ENCODE measurements at places on chromosomes 5 and 9.

DNA sequence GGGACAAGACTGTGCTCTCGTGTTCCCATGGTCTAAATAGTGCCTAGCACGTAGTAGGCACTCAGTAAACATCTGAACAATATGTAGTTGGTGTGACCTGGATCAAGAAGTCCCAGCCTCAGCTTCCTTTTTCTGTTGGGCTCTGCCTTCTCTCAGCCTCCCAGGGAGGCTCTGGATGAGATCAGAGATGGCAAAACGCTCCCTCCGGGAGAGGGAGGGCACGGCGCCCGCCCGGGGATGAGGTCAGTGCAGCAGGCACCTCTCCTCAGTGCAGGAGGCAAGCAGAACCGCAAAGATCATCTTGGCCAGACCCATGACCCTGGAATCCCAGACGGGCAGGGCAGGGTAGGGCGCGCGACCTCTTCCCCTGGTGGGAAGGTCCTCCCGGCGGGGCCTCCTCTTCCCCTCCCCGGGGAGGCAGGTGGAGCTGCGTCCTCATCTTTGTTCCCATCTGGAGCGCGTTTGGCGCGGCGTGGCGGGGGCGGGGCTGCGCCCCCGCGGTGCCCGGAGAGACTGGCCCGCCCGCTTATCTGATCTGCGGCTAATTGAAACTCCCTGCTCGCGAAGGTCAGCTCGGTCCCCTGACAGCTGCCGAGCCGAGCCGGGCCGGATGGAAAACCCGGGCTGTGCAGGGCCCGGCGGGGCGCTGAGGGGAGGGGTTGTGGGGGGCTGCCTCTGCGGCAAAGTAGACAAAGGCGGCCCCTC, 60.9 kb downstream of the CXXC5 start:
- no peak for DNase-seq

DNA sequence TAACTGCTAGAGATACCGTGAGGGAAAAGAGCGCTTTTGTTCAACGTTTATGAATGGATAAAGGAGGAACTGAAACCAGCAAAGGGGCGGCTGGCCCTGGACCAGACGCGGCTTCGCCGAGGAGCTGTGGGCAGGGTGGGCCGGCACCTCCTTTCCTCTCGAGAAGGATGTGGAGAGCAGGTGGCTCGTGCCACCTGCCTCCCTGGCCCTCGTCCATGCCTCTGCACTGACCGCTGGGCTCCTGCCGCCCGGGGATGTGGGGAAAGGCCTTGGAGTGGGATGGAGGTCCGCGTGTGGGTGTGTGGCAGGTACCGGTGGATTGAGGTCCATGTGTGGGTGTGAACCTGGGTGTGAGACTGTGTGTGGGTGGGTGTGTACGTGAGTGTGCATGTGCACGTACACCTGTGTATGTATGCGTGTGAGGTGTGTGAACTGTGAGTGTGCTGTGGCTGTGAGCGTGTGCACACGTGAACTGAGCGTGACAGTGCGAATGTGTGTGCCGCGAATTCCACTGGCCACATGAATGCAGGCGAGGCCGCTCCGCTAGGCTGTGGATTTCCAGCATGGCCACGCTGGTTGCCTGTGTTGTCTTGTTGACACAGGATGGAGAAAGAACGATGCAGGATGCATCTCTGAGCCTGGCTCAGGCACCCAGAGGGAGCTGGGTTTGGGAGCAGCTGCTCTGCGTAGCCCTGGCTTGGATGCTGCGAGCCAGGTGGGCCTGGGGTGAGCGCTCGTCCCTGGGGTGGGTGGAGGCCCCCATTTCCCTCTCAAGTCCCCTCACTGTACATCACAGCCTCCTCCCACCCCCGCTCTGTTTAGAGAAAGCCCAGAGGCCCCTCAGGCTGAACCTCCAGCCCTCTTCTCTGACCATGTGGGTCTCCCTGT, 4.4 kb upstream of the CEP72 start:
- DNase-seq: no peak

- DNase-seq: no peak
Observed at GRCh38 chr5:68303754-68304420, 88.3 kb downstream of the PIK3R1 start.

DNA sequence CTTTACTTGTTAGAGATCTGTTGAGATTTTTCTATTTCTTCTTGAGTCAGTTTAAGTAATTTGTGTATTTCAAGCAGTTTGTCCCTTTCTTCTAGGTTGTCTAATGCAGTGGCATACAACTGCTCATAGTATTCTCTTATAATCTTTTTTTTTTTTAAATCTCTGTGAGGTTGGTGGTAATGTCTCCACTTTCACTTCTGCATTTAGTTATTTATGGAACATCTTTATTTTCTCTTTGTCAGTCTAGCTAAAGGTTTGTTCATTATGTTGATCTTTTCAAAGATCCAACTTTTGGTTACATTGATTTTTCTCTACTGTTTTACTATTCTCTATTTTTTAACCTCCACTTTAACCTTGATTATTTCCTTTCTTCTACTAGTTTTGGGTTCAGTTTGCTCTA, 13.8 kb downstream of the FOXE1 start:
- DNase-seq: no peak

DNA sequence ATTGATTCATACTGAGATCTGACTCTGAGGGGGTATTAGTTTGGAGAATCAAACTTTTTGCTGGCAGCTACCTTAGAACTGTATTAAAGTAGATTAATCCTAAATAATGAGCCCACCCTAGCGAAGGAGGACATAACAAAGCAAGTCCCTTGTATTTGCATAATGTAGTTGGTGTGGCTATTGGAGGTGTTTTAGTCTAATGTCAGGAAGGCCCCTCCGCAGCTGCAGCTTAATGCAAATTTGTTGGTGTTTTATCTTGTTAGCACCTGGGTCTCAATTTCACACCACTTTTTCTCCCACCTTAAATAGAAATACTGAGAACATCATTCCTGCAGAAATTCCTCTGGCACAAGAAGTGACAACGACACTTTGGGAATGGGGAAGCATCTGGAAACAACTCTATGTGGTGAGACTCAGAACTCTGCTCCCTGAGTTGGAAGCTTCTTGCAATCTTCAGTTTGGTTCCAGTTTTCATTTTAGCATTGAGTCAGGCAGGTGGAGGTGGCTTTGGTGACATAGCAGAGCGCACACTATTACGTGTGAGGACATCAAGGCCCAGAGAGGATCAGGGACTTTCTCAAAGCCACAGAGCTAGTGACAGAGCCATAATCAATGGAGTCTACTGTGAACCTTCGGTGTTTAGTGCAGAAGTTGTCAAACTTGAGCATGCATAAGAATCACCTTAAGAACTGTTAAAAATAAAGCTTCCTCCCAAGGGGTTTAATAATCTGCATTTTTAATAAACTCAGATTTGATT, 33.9 kb downstream of the DOCK2 start:
- DNase-seq: no peak

DNA sequence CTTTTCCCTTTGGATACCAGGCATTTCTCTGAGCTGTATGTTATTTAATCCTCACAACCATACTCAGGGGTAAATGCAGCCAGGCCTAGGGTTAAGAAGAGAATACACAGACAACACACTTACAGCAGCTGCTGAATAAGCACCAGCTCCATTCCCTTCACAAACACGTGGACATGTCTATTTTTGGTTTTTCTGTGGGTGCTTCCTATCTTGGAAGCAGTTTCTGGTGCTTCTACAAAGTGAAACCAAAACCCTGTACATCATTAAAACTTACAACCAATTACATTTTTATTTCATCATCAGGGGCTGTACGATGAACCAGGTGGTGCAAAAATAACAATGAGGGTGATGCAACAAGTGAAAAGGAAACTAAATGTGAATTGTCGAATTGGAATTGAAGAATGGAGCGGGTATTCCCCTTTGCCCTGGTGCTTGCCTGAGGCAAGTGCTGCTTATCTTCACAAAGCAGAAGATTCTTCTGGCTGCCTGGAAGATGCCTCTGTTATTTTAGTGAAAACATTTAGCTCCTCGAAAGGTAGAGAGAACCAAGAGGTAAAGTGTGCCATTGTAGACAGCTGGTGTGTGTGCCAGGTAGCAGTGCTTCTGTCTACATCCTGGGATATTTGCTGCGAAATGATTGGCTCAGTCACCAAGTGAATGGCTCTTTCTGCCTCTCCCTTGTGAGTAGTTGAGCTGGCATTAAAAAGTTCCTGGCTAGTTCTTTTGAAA, 18.6 kb upstream of the IFNB1 start:
- peak; percentile 11 for DNase-seq

- no peak for DNase-seq
Observed at GRCh38 chr9:136726631-136727191, 14.3 kb downstream of the DIPK1B start.

- DNase-seq: no peak
Observed at GRCh38 chr9:80518441-80518840, 946.7 kb downstream of the TLE4 start.

DNA sequence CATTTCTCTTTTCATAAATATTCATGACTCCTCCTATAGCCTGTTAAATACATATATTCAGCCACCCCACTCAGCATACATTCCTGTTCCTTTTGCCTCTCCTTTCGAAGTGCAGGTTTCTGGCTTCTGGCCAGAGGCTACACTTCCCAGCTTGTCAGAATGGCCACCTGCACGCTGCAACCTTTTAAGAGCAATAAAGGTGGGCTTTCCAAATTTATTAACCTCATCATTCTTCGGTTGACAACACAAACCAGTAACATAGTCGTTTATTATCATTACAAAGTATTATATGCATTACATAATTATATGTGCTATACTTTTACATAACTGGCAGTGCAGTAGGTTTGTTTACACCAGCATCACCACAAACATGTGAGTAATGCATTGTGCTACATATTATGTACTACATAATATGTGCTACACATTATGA, 16.5 kb upstream of the TMEM171 start:
- DNase-seq: no peak

DNA sequence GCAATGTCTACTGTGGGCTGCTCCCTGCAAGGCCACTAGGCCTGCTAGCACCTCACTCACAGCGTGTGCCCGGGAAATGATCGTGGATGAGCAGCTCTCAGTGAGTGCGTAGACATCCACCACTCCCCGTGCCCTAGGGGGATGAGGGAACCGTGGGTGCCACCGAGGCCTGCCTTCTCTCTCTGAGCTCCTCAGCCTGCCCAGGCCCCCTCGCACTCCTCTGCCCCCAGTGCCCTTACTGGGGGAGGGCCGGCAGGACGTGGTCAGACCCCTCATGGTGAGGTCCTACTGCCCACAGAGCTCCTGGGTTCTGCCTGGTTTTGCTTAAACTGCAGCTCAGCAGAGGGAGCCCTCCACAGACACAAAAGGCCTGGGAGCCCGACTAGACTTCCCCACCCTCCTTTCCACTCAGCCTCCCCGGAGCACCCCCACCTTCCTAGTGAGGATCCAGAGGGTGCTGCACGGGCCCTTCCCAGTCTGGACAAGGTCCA, 220.0 kb downstream of the CACNA1B start:
- no peak for DNase-seq

GRCh38 chr9:114233491-114234185, 78.3 kb downstream of the COL27A1 start:
- no peak for DNase-seq

DNA sequence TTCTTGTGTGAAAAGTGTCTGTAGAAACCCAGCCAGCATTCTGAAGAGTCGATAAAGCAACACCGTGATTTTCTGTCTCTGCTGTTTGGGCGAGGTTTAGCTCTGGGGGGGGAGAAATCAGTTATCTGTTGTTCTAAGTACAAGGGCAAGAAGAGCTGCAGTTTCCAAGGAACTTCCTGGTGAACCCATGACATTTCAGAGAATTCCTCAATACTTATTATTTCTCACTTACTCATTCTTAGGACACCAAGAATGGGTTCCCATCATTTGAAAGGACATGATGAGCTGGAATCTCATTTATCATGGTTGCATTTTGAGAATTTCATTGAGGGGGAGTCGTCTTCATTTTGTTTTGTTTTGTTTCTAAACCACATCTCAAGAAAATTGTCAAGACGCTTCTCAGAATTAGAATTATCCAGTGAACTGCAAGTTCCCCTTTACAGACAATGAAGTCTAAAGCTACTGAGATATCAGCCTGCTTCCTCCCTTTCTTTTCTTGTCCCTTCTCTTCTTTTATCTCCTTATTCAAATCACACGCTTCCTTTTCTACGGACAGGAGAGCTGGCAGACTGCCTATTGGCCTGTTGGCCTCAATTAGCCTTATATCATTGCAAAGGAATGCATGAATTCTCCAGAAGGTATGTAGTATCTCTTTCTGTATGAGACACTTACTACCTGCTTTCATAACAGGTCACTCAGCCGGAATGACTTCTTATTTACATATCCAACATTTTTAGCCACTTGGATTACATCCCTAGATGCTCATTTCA, 53.7 kb downstream of the ZNF462 start:
- DNase-seq: no peak

DNA sequence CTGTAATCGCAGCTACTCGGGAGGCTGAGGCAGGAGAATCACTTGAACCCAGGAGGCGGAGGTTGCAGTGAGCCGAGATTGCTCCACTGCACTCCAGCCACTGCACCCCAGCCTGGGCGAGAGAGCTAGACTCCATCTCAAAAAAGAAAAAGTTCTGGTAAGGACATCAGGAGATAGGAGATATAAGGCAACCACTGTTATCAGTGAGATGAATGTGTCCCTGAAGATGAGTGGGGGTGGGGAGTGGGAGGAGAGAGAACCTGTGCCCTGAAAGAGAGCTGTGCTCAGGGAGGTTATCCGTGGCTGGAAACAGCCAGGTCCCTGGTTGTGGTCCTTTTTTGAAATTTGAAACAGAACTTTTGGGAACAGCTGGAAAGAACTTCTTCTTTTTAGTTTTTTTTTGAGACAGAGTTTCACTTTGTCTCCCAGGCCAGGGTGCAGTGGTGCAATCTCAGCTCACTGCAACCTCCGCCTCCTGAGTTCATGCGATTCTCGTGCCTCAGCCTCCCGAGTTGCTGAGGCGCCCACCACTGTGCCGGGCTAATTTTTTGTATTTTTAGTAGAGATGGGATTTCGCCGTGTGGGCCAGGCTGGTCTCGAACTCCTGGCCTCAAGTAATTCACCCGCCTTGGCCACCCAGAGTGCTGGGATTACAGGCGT, 2.6 kb downstream of the PTPA start:
- no peak for DNase-seq

- no peak for DNase-seq
Observed at GRCh38 chr5:121174351-121174750, 677.3 kb upstream of the FTMT start.

DNA sequence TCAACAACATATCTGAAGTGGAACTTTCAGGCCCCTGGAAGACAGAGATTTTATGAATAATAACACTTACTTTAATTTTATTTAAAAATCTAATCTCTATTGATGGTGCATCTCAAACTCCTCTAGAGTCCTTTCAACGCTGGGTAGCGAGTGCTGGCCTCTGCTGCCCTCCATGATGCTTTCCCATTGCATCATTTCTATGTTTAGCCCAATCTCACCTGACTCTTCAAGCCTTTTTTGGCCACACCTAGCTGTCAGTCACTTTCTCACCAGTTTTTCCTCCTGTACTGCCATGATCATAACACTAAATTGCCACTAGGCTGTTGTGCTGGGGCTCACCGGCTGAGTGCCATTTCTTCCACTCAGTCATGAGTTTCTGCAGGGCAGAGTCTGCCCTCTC, 396.1 kb upstream of the DAP start:
- DNase-seq: no peak

- no peak for DNase-seq
Observed at GRCh38 chr9:118882684-118883083, 486.6 kb downstream of the BRINP1 start.

DNA sequence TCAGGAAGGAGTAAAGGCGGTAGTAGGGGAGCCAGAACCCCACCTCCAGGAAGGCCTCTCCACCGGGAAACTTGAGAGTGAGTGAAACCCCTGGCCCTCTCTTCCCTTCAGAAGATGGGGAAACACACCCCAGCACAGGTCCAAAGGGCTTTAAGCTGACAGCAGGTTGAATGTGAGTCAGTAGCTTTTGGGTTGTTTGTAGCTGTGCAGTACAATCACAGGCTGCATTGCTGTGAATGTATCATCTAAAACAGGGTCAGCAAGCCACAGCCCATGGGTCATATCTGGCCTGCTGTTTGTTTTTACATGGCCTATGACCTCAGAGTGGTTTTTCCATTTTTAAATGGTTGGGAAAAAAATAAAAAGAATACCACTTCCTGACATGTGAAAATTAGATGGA, 10.0 kb downstream of the OTULINL start:
- no peak for DNase-seq
